NCI-H1105 (cell line): ENCODE measurements at places on chromosomes 2 and 18.

- DNase-seq, result no peak
Observed at GRCh38 chr2:176093145-176093897, 800 bp downstream of the HOXD13 start.

GRCh38 chr2:108918941-108919341 is 70.1 kb downstream of the EDAR start:
- no peak for DNase-seq

DNA sequence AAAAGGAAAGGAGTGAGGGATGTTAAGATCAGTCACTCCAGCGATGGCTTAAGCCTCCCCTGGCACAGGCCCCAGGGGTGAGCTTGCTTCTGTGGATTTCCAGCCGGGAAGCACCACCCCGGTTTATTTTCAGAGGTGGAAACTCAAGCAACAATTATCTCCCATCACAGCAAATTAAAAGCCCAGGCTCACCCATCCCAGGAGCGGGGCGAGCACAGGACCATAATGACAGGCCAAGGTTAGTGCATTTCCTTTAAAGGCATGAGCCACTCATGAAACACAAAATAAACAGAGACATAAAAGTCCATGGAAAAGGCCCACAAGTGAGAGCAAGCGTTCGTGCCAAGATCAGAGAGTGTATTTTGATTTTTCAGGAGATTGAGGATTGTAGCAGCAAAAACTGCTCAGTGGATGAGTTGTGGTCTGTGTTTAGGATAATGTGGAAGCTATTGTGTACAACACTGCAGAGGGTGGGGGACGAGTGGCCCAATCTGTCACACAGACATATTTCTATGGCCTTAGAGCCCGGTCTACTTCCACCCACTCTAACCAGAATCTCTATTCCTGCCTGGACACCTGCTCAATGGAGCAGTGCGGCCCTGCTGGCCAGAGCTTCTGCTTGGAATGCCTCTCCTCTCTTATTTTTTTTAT is 111.4 kb upstream of the CDC42EP3 start:
- no peak for DNase-seq

DNA sequence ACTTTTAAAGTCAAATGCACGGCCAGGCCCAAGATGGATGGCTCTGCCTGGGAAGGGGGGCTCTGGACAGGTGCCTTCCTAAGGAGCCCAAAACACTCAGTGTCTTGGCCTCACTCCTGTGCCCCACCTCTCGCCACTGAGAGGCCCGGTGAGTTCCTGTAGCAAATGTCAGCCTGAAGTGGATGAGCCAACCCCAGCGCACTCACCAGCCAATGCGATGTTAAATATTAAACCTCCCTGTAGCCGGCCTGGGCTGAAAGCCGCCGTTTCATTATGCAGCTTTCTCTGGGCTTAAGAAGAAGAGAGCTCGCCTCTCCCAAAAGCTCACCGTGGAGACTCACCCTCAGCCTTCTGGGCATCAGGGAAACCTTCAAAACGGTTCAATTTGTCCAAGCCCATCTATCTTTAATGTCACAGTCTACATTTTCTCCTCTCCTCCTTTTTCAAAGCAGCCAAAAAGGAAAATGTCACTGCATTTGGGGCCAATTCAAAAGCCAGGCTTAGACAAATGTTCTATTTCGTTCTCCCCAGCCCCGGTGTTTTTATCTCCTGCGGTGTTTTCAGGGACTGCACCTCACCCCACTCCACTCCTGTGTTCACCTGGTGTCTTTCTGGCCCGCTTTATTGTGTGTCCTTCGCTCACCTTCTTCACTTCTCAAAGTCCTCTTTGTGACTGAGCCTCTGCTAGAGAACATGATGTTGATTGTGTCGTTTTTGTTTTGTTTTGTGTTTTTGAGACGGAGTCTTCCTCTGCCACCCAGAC is 124.0 kb downstream of the NRP2 start:
- DNase-seq, result no peak

- DNase-seq, result no peak
Observed at GRCh38 chr2:28617502-28618184, 121.8 kb downstream of the PLB1 start.

DNA sequence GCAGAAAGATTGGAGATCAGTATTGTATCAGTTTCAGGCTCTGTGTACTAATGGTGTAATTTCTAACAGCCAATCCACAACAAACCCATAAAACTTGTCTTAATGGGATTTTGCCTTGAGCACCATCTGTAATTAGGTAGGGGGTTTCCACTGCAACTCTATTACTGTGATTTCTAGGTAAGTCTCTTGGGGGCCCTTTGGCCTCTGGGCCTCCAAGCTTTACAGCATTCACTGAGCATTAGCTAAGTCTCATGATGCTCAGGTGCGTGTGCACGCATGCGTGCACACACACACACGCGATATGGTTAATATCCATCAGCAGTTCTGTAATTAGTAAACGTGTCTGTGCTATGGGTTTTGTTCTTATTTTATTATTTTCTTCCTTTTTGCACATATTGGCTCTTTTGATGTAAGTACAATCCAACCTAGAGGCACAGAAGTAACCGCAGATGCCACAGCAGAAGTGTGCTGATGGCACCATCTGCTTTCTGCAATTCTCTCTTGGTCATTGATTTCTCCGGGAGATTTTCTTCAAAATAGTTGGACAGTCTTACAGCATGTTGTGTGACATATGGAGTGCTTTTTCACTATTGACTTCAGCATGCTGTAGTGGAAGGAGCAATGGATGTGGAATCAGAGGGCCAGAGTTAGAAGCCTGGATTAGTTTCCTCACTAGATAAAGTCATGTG is 592.0 kb downstream of the LRRTM4 start:
- no peak for DNase-seq

GRCh38 chr2:196849895-196850294 is 40.7 kb upstream of the C2orf66 start:
- DNase-seq, result no peak
